DMS 273 treated with DMSO at 0.1 percent for 48 hours (cell line): ENCODE measurements at places on chromosomes 4 and X.

GRCh38 chr4:69787879-69788278 is 27.5 kb upstream of the SULT1B1 start:
- DNase-seq: no peak

- no peak for DNase-seq
Observed at GRCh38 chrX:123408821-123409737, 225.0 kb downstream of the GRIA3 start.

DNA sequence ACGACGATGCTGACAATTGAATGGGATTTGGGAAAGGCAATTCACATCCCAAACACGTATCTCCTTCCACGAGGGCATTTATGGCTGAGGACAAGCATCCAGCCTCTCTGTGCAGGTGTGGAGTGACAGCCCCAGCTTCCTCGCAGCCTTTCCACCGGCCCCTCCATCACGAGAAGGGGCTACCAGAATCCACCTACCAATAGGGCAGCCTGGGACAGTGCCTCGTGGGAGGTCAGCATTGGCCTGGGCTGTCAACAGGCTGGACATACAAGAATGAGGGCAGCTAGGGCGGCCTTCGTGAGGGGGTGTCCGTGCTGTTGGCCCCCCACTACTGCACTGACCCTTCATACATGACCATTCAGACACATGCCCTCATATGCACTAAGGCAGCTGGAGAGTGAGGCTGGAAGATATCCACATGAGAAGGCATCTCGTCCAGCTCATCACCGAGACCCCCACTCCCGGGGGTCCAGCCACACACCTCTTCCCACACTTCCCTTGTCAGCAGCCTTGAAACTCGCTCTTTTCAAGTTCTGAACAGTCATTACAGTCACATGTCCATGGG is 81.0 kb upstream of the ADRA2C start:
- no peak for DNase-seq

DNA sequence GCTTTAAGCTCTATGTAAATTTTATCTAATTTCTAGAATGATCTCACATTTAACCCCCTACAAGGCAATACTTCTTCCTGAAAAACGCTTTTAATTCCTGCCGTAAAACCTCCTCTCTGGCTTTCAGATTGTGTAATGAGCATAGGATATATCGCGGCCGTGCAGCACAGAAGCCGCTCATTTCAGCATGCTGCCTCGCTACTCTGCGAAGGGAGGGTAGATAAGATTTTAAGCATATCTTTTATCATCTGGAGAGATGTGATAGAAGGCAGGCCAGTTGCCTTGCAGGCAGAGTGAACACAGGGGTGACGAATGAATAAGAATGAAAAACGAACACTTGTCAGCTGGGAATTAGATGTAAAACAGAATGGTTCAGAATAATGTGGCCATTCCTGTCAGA is 265.5 kb downstream of the UNC5C start:
- DNase-seq: no peak

DNA sequence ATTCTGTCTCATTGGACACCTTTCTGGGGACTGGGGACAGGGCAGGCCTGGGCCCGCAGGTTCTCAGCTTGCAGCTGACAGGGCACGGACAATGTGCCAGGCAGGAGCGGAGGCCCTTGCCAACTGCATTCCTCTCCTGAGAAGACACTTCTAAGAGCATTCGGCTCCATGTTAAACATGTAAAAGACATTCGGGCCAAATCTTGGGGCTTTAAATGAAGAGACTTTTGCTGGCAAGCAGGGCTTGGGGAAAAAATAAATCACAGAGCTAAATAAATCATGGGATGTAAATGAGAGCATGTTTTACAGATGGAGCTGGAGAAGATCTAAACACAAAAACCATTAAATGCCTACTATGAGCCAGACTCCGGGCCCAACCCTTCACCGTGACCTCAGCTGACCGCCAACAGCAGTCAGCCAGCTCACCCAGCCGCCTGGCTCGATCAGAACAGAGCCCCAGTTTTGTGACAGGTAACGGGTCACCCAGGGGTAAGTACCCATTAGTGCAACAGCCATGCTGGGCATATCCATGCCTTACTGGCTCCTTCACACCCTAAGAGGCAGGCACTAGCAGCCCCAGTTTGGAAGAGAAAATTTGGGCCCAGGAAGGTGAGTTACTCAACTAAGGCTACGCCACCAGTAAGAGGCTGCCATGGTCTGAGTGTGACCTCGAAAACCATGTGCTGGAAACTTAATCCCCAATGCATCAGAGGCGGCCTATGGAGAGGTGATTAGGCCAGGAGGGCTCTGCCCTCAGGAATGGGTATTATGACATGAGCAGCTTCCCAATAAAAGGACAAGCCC is 14.7 kb downstream of the WDR1 start:
- DNase-seq: no peak

DNA sequence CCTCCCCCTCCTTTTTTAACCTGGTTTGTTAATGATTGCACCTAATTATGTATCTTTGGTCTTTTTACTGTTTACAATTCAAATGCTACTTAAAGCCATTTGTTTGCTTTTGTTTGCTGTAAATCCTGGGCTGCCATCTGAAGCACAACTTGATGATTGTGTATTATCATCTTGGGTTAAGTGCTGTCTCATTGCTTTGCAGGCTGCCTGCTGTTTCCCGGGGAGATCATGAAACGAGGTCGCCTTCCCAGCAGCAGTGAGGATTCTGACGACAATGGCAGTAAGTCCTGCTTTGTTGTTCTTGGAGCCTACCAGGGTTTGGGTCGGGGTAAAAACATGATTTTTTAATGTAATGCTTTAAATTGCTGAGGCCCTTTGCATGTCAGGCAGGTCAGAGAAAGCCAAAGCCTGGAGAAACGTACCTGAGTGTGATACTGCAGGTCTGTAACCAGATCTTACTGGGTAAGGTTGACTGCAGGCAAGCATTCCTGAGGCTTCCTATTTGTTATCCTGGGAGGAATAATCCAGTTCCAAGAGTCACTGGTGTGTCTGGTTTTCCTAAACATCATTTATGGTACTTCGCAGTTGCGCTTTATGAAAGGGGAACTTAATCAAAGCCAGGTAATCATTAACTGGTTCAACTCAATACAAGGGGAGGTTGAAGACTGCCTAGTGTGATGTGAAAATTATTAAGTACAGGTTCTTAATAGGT is 22.2 kb downstream of the JADE1 start:
- no peak for DNase-seq

DNA sequence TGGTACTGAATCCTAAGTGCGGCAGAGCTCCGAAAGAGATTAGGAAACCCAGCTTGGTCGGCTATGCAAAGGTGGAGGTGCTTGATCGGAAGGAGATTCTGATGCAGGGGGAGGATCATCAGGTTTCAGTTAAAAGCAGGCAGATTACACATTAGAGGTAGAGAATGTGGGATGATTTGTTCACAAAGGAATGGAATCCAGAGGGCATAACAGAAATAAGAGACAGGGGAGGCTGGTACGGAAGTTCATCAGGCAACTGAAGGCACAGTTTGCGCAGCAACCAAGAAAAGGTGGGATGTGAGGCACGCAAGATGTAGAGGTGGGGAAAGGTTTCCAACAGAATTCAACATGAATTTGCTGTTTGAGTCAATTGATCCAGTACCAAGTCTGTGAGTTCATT is 424 bp upstream of the ZNF330 start:
- no peak for DNase-seq

DNA sequence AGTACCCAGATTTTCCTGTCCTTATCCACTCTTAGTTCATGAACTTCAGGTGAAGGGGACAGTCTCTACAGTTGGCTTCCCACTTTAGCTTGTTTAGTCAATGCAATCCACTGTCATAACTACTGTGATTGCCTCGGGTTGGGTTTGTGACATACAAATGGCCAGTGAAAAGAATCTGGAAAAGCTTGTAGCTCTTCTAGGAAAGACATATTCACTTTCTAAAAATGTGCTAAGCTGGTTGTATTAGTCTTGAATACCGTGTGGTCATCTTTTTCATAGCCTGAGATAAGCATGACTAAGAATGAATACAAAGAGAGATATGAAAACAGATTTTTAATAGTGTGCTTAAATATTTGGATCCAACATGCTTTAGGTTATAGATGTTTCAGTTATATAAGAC is 1443.5 kb upstream of the IGFBP7 start:
- DNase-seq: no peak

DNA sequence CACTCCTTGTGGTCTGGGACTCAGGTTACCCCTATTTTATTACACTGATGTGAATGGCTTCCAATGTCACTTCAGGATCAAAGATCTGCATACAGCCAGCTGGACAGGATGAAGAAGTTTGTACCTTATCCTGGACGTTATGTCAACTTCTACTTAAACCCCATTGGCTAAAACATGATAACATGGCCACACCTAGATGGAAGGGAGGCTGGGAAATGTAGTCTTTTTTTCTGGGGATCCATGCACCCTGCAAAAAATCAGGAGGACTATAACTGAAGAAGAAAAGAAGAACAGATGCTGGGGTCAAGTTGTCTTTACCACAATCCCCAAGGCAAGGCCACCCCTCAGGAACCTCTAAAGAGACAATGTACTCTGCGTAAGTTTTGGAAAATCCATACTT is 459.2 kb downstream of the BCOR start:
- DNase-seq: no peak

DNA sequence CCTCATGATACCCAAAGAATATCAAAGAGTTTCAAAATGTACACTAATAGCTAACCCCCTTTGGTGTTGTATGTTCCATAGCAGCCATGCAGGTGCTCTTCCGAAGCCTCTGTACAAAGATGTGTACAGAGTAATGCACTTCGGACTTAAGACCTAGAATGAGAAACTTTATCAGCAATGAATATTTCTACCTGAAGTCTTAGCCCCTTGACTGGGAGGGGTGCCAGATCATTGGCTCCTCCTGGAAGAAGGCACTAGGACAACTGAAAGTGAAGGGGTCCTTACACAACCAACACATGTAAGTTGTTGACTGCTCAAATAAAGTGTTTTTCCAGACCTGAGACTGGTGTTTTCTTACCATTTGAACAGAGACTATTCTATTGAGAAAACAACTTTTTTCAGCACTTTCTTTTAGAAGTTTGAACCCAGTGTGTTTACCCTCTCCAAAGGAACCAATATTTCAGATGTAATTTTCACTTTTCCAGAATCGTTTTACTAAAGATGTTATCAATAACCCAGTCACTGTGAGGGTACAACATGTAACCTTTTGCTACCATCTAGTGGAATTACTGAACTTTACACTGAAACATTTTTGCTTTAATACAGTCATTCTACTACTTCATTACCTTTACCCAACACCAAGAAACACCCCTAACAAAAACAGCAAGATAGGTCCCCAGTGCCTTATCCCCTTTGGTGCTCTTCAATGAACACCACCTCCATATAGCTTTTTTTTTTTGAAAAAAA is 33.3 kb upstream of the PRDX4 start:
- no peak for DNase-seq

GRCh38 chr4:118950929-118951570 is 62.4 kb downstream of the SYNPO2 start:
- DNase-seq: no peak

DNA sequence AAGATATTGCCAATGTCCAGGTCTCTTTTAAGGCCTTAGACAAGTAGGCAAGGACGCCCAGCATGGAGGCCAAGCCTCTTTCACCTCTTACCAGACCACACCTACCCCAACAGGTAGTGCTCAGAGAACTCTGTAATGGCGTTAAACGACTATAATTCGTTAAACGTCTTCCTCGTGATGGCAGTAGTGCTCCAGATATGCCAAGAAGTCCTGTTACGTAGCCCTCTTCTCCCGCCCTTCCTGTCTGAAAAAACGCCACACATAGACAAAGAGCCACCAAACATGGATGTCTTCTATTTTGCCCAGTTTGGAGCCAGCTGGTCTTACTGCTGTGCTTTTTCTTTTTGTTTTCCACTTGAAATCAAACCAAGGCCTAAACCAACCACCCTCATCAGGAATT is 190.7 kb downstream of the OR13H1 start:
- DNase-seq: no peak

DNA sequence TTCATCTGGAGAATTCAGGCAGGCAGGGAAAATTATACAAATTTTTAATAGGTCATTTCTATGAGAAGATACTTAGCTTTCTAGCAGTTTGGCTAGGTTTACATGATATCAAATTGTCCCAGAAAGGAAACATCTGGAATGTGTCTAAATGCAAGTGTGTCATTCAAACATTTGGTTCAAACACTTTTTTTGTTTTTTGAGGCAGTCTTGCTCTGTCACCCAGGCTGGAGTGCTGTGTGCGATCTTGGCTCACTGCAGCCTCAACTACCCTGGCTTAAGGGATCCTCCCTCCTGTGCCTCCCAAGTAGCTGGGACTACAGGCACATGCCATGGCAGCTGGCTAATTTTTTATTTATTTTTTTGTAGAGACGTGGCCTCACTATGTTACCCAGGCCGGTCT is 31.6 kb downstream of the SPARCL1 start:
- DNase-seq: no peak

DNA sequence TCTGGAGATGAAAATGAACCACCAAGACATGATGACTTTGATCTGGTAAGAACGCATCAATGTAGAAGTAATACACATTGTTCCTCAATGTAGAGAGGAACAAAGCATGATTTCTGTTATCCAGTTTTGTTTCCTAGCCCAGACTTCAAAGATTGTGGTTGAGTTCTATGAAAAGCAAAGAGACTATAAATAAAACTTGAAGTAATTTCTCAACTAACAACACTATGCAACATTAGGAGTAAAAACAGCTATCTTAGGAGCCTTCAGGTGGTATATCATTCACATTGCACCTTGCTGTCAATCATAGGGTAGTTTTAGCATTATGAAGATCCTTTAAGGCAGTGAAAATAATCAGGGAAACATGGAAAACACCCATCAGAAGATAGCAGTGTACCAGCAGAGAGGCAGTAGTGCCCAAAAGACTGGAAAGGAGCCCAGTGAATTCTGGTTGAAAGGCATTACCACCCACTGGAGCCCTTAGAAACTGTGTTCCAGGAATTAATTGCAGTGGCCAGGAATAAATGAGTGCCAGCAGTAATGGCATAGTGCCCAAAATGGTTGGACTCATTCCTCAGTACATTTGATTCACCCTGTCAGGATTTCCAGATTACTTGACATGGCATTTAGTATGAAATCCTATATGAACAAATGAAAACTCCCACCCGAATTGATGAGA is 300.7 kb upstream of the CXXC4 start:
- DNase-seq: no peak
